ENCODE measurements at places on chromosomes 2 and 18.

GRCh38 chr2:233185963-233186362, 65.5 kb upstream of the ATG16L1 start:
- DNase-seq: no peak

DNA sequence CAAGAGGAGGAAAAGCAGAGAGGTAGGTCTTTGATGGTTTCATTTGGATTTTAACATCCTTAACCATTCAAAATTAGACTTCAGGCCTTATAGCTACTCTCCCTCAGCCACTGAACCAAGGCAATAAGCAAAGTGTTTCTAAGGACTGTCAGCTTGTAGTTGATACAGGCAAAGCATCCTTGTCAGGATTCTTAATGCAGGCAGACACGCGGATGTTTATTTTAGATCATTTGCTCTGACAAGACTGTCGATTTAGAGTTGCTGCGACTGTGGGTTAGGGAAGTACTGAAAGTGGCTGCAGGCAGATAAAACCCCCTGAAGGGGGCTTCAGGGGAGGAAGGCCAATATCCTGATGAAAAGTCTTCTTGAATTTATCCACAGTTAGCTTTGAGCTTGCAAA, 46.6 kb downstream of the CDH20 start:
- DNase-seq: no peak

DNA sequence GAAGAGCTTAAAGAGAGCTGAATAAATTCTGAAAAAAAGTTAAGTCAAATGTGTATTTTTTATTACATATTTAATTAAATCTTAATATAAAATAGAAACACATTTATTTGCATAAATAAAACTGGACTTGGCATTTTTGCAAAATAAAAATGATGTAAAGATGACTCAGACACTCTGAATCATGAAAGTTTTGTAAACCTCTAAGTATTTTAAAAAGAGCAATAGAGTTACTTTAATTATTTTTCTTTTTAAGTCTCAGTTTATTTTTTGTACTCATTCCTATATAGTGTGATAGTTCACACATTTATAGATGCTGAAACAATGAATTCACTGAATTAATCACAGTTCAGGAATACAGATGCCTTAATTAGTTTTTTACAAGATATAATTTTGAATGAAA, 109.9 kb upstream of the DTNA start:
- DNase-seq: no peak

DNA sequence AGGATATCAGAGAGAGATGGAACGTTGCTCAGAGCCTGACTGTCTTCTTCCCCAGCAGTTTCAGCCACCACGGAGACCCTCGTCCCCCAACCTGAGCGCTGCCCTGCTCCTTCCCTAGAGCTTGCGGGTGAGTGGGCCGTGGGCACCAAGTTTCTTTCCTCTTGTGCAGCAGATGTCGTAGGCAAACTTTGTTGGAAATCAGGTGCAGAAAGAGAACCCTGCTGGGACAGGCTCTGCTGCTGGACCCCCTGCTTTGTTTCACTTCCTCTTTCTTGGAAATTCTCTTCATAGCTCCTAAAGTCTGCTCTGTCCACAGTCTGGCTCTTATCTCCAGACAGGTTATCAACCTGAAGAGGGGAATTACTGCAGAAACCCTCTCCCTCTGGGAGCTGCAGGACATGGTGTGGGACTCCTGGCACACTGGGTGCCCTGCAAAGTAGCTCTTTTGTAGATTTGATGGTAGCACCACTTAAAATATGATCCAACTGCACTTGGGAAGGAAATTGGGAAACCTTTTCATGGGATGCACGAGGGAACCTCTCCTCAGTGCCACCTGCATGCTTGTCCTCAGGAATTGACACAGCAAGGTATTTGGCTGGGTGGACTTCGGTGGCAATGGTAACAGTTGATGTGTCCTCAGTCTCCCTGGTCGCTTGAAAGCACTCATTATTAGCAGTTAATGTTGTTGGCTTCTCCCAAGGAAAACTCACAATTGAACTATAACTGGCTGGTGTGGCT, 92.2 kb downstream of the ALPK2 start:
- DNase-seq: no peak

- no peak for DNase-seq
Measured at GRCh38 chr2:3970791-3971651, 267.6 kb downstream of the DCDC2C start.

- no peak for DNase-seq
Measured at GRCh38 chr2:74760875-74761630, 72.9 kb upstream of the HK2 start.

DNA sequence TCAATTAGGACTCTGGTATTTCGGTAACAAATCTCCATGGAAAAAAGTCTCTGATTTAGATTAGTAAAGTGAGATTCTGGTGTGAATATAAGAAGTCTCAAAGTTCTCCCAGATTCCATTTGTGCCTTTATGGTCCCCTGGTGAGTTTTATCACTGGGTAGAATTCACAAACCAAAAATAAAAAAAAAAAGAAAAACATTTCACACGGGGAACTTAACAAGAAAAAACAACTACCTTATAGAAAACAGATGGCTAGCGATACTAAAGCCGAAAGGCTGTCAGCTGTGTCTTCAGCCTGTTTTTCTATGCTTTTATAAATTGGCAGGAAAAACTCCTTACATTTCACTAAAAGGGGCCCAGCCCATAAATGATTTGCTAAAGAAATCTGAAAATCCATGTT, 50.6 kb downstream of the COL5A2 start:
- DNase-seq: no peak

DNA sequence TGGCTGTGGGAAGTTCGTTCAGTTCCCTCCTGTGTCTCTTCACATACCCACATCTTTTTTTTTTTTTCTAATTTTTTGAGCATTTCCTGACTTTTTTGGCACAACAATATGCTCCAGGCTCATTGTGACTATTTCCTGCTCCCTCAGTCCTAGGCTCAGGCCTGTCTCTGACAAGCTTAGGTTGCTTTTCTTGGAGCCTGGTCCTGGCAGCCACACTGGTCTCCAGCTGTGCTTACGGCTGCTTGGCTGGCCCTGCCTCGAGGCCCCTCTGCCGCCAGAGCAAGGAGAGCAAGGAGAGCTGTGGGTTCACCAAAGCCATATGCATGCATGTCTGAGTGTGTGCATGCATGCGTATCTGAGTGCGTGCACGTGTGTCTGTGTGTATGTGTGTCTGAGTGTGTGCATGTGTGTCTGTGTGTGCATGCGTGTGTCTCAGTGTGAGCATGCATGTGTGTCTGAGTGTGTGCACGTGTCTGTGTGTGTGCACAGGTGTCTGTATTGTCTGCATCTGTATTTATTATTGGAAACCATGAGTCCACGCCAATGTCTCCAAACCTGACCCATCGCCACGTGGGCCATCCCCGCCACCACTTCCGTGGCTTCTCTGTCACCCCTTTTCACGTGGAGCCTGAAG, 766.1 kb upstream of the SALL3 start:
- no peak for DNase-seq

DNA sequence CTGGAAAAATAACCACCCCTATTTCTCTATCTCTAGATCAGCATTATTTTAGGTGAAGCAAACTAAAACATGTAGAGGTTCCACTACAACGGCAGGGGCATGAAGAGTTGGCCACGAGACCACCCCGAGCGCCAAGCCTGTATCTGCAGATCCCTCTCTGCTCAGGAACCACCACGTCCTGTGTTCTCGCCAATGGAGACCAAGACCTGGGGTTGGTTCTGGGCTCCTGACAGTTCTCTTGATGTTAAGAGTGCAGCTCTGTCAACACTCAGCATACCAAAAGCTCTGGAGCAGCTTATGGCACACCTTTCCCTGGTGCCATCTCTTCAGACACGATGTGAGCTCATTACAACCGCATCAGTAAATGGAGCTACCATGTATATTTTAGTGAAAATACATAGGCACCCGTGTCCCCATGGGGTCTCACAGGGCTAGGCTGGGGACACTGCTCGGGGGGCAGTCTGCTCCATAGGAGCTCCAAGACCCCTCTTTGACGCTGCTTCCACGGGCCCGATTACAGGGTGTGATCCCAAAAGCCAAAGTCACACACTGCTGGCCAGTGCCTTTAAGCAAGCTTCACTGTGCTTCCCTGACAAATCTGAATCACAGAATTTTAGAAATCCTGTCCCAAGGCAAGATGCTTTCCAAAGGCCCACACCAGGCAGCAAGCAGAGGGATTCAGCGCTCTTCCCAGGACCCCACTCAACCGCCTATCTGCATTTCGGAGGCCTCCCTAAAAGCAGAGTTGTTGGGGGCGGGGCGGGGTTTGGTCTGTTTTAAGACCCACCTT, 72.2 kb downstream of the EMILIN2 start:
- DNase-seq: no peak

- no peak for DNase-seq
Measured at GRCh38 chr18:48129621-48130082, 199.2 kb upstream of the SMAD2 start.

GRCh38 chr2:136443661-136444060, 321.7 kb upstream of the THSD7B start:
- DNase-seq: no peak

GRCh38 chr2:136117909-136118818, at the start of gene CXCR4:
CXCR4 (minus strand) TSS chr2:136118149; CDS start chr2:136118060, 89 bp downstream.
- DNase-seq: peak; percentile 80

- DNase-seq: no peak
Measured at GRCh38 chr18:49400398-49401072, 59.9 kb downstream of the DYM start.

- no peak for DNase-seq
Measured at GRCh38 chr2:238947920-238948710, 100.2 kb downstream of the TWIST2 start.

DNA sequence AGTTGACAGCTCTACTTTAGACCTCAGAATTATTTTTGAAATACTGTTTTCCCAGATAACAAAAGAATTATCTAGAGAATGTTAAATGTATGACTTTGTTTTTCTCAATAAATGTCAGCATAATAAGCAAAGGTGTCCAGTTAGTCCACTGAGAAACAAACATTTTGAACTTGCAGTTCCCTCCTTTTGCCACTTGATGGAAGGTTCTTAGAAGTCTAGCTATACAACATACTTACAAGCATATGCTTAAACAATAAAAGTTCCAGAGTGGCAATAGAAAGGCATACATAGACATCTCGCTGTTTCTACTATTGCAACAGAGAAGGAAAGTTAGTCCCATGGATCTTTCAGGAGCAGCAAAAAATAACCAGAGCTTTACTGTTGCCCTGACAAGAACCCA, 11.8 kb downstream of the NDUFA10 start:
- no peak for DNase-seq

- no peak for DNase-seq
Measured at GRCh38 chr2:71792926-71793761, 339.8 kb downstream of the DYSF start.

DNA sequence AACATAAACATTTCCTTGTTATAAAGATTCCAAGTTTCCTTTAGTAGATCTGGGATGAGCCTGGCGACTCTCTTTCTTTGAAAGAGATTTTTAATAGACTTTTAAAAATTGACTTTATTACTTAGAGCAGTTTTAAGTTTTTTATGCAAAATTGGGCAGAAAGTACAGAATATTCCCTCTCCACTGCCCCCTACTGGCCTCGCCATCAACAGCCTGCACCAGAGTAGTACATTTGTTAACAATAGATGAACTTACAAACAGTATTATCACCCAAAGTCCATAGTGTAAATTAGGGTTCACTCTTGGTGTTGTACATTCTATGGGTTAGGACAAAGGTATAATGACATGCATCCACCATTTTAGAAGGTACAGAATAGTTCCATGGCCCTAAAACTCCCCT, 3.9 kb downstream of the MAP3K19 start:
- DNase-seq: no peak

DNA sequence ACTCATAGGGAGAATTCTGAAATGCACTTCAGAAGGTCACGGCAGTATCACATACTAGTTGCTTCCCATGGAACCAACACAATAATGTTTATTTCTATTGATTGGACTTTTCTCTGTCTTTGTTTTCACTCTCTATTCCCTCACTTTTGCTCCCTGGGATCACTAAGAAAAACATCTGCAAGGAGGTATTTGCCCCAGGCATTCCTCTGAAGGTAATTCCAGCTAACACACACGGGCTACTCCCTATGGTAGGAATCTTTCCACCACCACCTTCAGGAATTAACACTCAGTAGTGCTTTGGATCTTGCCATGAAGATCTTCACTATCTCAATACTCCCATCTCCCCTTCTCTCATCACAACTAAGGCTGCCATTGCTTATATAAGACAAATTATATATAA, 353.3 kb downstream of the DSC3 start:
- no peak for DNase-seq

- DNase-seq: no peak
Measured at GRCh38 chr2:130263606-130264005, 65.4 kb upstream of the TUBA3E start.

GRCh38 chr2:216243026-216243425, 129.3 kb downstream of the MARCHF4 start:
- DNase-seq: no peak

DNA sequence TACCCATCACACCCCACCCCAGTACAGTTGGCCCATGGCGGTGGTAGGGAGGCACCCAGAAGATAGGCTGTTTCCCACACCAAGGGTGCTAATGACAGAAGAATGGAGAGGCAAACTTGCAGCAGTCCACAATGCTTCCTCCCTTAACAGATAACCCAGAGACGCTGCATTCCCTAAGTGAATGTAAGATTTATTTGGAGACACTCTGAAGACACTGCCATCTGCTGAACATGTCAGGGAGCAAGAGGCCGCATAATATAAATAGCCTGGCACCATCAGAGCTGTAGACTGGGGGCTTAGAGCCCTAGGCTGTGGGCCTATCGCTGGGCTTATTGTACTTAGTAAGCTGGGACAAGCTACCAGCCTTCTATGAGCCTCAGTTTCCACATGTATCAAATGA, 2.2 kb upstream of the IWS1 start:
- no peak for DNase-seq

GRCh38 chr18:21742315-21742687, 1.7 kb downstream of the MIB1 start:
- DNase-seq: no peak

GRCh38 chr2:226334981-226335720, 464.5 kb downstream of the IRS1 start:
- DNase-seq: no peak

GRCh38 chr18:12376034-12376753, 833 bp downstream of the AFG3L2 start:
- no peak for DNase-seq

GRCh38 chr2:222976521-222977061, 75.4 kb upstream of the KCNE4 start:
- DNase-seq: no peak

- DNase-seq: no peak
Measured at GRCh38 chr2:19532547-19533196, 174.2 kb upstream of the OSR1 start.

DNA sequence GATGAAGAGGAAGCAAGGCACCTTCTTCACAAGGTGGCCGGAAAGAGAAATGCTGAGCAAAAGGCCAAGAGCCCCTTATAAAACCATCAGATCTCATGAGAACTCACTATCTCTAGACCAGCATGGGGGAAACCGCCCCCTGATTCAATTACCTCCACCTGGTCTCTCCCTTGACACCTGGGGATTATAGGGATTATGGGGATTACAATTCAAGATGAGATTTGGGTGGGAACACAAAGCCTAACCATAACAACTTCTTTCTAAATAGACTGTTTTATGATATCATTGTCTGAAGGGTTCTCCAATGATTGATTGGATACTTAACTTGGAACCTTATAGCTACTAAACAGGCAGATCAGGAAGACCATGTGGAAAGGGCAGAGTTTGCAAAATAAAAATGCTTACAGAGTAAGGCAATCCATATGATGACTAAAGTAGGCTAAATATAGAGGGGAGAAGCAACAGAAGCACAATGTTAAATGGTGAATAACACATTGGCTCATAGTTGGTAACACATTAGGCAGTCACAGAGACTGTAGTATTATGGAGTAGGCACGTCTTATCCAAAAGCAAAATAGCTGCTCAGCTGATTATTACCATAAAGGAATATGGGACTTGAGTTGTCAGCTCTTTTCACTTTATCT, 179.0 kb downstream of the BARD1 start:
- DNase-seq: no peak

GRCh38 chr2:160613466-160614153, 120.0 kb upstream of the RBMS1 start:
- no peak for DNase-seq

All from progenitor cell of endocrine pancreas (in vitro differentiated cells).